ENCODE measurements at places on chromosomes 12 and 14.

DNA sequence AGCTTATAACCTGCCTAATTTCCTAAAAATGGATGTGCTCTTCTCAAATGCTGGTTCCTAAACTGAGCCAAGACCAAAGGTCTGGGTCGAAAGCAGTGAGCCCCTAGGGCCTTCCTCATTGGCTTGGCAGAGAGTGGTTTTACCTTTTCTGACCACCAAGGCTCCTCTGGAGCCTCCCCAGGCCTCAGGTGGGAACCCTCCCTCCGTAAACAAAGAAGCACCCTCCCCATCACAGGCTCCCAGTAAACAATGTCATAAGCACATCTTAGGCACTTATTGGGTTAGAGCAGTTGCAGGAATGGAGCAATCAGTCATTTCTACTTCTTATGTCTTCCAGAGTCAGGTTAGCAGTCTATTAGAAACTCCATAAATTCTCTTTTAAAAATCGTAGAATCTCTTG lies 6.0 kb downstream of the CHPT1 start:
- no peak overlapping the region for H3K4me3 ChIP-seq
- no peak overlapping the region for H3K27ac ChIP-seq
- no peaks in the 10 kb centered on the region for H3K27me3 ChIP-seq
- H3K36me3 ChIP-seq = no peaks in the 10 kb centered on the region

- H3K27me3 ChIP-seq = peaks cover 74% of the 10 kb centered on the region
- no peak overlapping the region for H3K27ac ChIP-seq
- H3K4me3 ChIP-seq = no peak overlapping the region
- H3K36me3 ChIP-seq = no peaks in the 10 kb centered on the region
- no peaks in the 10 kb centered on the region for H3K4me1 ChIP-seq
Observed at GRCh38 chr14:104121142-104121541, 17.2 kb upstream of the KIF26A start.

GRCh38 chr12:119989731-119990381 lies 820 bp downstream of the BICDL1 start:
- H3K4me3 ChIP-seq = peak overlapping the region; percentile 37
- peak; percentile 46 for DNase-seq
- H3K27me3 ChIP-seq = peaks cover 73% of the 10 kb centered on the region
- no peak overlapping the region for H3K27ac ChIP-seq

DNA sequence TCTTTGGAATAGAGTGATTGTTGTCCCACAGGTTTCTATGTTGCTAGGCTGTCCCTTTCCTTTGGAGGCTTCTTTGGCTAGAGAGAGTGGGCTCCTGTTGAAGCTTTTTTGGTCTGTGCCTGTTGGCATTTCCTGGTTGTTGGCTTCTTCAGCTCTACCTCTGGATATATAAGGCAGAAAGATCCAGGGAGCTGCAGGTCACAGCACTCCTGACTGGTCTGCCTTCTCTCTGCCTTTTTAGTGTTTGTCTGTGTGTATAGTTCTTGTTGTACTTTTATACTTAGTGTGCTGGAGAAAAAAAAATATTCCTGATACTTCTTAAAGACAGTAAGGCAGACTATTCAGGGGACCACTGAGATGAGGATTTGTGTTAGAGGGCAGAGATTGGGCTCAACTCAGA lies 202.7 kb downstream of the FBXL14 start:
- H3K4me3 ChIP-seq = no peak overlapping the region
- no peak overlapping the region for H3K27ac ChIP-seq
- no peak for DNase-seq
- H3K27me3 ChIP-seq = no peaks in the 10 kb centered on the region
- H3K36me3 ChIP-seq = no peaks in the 10 kb centered on the region

DNA sequence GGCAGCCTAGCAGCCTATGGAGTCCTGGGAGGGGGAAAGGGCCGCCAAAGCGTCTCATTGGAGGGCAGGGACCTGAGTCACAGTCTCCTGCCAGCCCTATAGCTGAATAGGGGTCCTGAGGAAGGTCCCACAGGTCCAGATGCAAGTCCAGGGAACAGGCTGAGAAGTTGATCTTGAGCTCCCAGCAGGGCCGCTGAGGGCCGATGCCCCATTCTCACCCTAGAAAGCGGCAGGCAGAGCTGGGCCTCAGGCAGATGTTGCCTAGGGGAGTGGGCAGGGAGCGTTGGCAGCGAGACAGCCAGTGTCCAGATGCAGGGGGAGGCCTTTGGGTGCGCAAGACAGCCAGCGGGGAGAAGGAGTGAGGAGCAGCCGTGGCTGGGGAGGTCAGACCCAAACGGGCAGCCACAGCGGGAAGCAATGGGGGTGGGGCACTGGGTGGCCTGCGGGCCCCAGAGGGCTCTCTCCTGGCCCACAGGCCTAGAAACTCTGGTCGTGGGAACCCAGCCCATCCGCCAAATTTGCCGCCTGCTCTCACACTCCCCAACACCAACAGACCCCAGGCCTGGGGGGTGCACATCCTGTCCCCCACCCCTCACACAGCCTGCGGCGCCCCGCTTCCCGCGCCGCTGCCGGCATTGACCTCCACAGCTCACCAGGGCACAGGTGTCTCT lies 1.1 kb downstream of the HDAC7 start:
- H3K27ac ChIP-seq = peak overlapping the region; percentile 90
- peak overlapping the region; percentile 69 for H3K4me3 ChIP-seq
- no peaks in the 10 kb centered on the region for H3K27me3 ChIP-seq
- H3K36me3 ChIP-seq = no peaks in the 10 kb centered on the region

GRCh38 chr12:89366676-89367364 lies 14.5 kb upstream of the DUSP6 start:
- no peak overlapping the region for H3K27ac ChIP-seq
- no peaks in the 10 kb centered on the region for H3K36me3 ChIP-seq
- H3K4me1 ChIP-seq = no peaks in the 10 kb centered on the region
- no peak for DNase-seq

GRCh38 chr12:54377797-54378515 lies 6.6 kb downstream of the ZNF385A start:
- DNase-seq = no peak
- H3K27me3 ChIP-seq = no peaks in the 10 kb centered on the region
- peak overlapping the region; percentile 44 for H3K4me3 ChIP-seq

GRCh38 chr12:53757101-53757770 lies 5.5 kb upstream of the CISTR start:
- no peak overlapping the region for H3K4me3 ChIP-seq
- DNase-seq = no peak
- H3K4me1 ChIP-seq = no peaks in the 10 kb centered on the region

GRCh38 chr14:33992274-33993007 lies 41.6 kb upstream of the EGLN3 start:
- H3K27ac ChIP-seq = no peak overlapping the region
- no peaks in the 10 kb centered on the region for H3K27me3 ChIP-seq
- no peak for DNase-seq
- H3K4me1 ChIP-seq = no peaks in the 10 kb centered on the region
- H3K36me3 ChIP-seq = no peaks in the 10 kb centered on the region

DNA sequence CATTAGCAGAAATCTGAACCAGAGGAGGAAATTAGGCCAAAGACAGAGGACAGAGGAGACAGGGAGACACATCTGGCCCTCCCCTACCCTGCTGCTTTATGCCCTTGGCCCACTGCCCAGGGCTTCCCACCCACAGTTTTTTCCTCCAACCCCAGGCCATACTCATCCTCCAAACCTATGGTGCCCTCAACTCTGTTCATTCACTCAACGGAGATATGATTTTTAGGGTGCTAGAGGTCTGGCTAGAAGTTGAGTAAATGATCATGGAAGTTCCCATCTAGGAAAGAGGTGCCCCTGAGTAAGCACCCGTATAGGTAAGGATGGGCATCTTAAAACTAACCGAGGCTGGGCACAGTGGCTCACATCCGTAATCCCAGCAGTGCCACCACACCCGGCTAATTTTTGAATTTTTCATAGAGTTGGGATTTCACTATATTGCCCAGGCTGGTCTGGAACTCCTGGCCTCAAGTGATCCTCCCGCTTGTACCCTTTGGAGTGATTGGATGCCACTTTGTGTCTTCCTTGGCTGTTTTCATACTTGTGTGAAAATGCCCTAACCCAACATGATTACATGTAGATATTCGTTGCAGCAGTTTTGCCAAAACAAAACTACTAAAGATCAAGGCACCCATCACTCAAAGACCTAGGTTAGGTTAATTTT lies 4.4 kb downstream of the KRT18 start:
- H3K27ac ChIP-seq = no peak overlapping the region
- H3K4me1 ChIP-seq = no peaks in the 10 kb centered on the region
- H3K4me3 ChIP-seq = no peak overlapping the region
- peaks cover 14% of the 10 kb centered on the region for H3K27me3 ChIP-seq
- H3K36me3 ChIP-seq = no peaks in the 10 kb centered on the region

- no peak for DNase-seq
- no peaks in the 10 kb centered on the region for H3K27me3 ChIP-seq
- no peaks in the 10 kb centered on the region for H3K36me3 ChIP-seq
- no peaks in the 10 kb centered on the region for H3K4me1 ChIP-seq
- no peak overlapping the region for H3K27ac ChIP-seq
Observed at GRCh38 chr12:124661341-124661740, 93.9 kb upstream of the NCOR2 start.

DNA sequence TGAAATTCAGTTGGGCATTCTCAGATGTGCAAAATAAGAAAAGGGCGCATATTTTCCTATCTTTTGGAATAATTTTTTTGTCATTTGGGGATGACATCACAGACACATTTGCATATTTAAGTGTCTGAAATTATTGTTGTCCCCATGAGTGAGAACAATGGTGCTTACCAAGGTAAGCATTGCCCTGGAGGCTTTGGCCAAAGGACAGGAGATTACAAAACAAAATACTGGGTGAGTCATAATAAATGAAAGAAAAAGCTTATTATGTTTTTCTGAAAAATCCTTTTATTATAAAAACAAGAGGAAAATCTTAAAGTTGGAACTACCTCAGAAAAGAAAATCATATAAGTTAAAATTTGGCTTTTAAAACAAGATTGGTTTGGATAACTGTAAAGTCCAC lies 254.9 kb downstream of the BTG1 start:
- DNase-seq = no peak
- no peaks in the 10 kb centered on the region for H3K27me3 ChIP-seq
- no peaks in the 10 kb centered on the region for H3K36me3 ChIP-seq
- no peaks in the 10 kb centered on the region for H3K4me1 ChIP-seq
- no peak overlapping the region for H3K27ac ChIP-seq

DNA sequence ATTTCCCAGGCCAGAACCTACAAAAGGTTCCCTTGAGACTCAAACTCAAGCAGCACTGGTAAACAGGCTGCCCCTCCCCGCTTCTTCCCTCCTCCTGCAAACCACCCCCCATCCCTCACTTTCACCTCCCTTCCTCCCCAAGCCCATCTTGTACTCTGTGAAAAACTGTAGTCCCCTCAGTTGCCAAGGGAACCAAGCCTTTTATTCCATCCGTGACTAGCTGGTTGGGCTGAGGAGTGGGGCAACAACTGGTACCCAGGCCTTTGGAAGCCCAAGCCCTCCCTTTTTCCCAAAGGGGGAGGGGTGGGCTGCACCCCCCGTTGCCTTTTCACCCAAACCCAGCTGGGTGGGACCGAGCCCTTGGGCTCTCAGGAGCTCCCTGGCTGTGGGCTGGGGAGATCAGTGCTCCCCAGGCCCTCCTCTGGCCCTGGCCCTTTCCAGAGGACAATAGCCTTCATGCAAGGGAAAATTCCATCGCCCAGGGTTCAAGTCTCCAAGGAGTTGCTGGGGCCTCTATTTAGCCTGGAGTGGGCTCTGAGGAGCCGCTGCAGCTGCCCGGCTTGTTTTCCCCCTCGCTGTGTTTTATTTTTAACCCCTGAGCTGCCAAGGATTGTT lies 61.9 kb downstream of the ZFP36L1 start:
- no peak overlapping the region for H3K4me3 ChIP-seq
- H3K4me1 ChIP-seq = peaks cover 5% of the 10 kb centered on the region
- no peaks in the 10 kb centered on the region for H3K27me3 ChIP-seq
- no peaks in the 10 kb centered on the region for H3K36me3 ChIP-seq
- H3K27ac ChIP-seq = peak overlapping the region; percentile 59

DNA sequence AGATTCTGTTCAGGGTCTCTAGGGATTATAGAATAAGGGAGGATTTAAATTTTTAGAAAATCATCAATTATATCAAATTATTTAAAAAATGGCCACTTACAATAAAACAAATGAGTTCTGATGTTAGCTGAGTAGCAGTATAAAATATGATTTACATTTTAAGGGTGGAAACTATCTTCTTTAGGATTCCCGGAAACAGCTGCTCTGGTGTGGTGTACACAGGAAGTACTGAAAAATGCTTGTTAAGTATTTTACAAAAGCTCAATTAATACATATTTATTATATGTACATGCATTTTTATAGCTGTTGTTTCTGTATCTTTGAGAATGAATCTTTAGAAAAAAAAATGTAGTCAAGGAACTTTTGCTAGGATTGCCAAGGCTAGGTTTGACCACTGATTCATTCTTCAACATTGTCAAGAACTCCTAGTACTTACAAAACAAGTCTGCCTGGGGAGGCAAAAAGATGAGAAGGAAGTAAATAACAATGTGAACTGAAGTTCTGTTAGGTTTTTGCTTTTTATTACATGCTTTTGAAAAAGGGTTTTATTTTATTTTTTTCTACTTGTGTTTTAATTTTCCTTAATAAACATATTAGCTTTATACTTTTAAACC lies 48.0 kb downstream of the ARF6 start:
- no peaks in the 10 kb centered on the region for H3K27me3 ChIP-seq
- no peaks in the 10 kb centered on the region for H3K4me1 ChIP-seq
- DNase-seq = no peak
- no peaks in the 10 kb centered on the region for H3K36me3 ChIP-seq
- H3K4me3 ChIP-seq = no peak overlapping the region
- no peak overlapping the region for H3K27ac ChIP-seq

DNA sequence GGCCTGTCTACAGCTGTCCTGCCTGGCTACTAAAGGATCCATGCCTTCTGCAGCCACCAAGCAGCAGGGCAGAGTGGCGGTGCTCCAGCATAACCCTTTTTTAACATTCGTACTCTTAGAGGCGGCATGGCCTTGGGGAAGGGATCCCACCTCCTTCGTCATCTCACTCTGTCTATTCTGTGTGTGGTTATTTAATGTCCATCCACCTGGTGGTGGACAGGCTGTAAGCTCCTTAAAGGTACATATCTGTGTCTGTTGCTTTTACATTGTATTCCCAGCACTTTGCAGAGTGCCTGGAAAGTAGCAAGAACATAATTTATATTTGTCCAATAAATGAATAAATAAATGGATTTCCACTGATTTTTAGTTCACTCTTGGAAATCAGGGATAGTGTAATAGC lies 15.7 kb upstream of the ACOT1 start:
- H3K36me3 ChIP-seq = no peaks in the 10 kb centered on the region
- no peak overlapping the region for H3K4me3 ChIP-seq
- no peak for DNase-seq
- H3K27ac ChIP-seq = no peak overlapping the region
- H3K27me3 ChIP-seq = no peaks in the 10 kb centered on the region

DNA sequence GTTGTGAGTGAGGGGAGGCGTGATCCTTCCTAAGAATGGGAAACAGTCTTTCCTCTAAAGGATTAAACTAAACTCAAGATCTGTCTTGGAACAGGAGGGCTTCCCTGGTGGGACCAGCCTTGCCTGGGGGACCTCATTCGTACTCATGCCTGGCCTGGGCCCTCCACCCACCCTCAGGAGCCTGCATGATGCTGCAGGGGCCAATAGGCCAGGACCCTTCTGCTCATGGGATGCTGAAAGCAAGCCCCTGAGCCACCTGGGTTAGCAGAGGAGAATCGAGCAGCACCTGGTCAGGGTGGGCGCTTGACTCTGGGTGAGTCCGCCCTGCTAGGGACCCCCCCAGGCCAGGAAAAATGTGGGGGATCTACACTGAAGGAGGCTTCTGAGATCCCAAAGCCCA lies 48.3 kb upstream of the FAM181A start:
- H3K27ac ChIP-seq = no peak overlapping the region
- H3K27me3 ChIP-seq = no peaks in the 10 kb centered on the region
- DNase-seq = no peak
- H3K4me1 ChIP-seq = no peaks in the 10 kb centered on the region

- no peak overlapping the region for H3K4me3 ChIP-seq
- no peaks in the 10 kb centered on the region for H3K36me3 ChIP-seq
- H3K27me3 ChIP-seq = no peaks in the 10 kb centered on the region
- H3K4me1 ChIP-seq = no peaks in the 10 kb centered on the region
- H3K27ac ChIP-seq = no peak overlapping the region
Observed at GRCh38 chr12:119308708-119309456, 25.6 kb upstream of the CCDC60 start.

Measured in gastrocnemius medialis (tissue), 4 donors.